Forelimb muscle (tissue), 1 donor: ENCODE measurements at places on chromosomes 5 and 9.

DNA sequence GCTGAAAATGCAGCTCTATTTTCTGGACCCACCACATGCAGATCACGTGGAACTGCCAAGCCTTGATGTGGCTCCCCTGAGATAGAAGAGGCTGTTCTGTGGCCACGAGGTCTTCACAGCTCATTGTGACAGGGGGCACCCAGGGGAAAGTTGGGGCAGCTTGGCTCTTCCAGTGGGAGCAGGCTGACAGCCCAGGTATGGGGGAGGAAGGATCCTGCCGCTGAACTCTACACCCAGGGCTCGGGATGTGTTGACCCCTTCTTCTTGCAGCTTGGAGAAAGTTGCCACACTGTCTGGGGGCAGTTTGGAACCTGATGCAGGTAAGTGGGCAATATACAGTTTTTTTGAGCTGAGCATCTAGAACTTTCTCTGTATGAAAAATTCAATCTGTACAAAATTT is 133.6 kb upstream of the PITX1 start:
- DNase-seq: no peak

- DNase-seq: no peak
Observed at GRCh38 chr5:137989419-137989818, 43.5 kb downstream of the FAM13B start.

- DNase-seq: no peak
Observed at GRCh38 chr9:110890416-110890815, 147.9 kb downstream of the LPAR1 start.

- no peak for DNase-seq
Observed at GRCh38 chr5:110064603-110065268, 375.0 kb downstream of the MAN2A1 start.

DNA sequence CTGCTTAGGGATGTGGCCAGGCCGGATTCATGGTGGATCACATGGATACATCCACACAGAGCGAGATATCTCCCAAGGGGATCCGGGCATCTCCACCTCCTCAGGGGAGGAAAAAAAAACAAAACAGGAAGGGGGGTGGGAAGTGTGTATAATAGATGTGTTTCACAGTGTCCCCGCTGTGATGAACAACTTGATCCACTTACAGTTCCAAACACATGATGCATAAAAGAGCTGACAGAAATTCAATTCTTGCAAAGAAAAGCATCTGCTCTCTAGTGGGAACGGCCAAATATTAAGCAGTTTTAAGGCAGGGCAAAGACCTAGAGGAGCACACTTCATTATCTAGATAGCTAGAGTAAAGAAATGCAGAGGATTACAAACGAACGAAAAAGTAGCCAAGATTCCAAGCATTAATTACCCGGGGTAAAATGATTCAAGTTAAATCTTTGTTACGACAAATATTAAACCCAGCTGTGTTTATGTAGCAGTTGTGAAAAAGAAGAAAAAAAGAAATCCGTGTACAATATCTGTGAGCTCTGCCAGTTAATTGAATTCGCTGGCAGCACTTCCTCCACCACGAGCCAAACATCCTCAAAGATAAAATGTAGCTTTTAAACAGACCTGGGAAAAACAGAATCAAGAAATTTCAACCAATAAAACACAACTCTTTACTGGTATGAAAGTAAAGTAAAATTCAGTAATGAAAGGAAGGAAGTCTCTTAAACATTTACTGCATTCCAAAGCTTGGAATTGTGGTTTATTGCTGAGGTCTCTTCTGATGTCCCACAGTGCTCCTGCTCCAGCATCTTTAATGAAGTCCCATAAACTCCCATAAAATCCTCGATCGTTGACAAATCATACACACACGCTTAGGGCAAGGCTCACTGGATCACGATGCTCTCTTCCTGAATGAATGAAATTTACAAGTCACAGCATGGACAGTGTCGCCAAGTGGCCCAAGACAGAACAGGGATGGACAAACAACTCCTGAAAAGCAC is 213.0 kb downstream of the CRB2 start:
- peak; percentile 38 for DNase-seq

- no peak for DNase-seq
Observed at GRCh38 chr9:83473488-83473971, 64.7 kb downstream of the FRMD3 start.

- DNase-seq: no peak
Observed at GRCh38 chr5:172065431-172066065, 59.1 kb upstream of the FBXW11 start.

DNA sequence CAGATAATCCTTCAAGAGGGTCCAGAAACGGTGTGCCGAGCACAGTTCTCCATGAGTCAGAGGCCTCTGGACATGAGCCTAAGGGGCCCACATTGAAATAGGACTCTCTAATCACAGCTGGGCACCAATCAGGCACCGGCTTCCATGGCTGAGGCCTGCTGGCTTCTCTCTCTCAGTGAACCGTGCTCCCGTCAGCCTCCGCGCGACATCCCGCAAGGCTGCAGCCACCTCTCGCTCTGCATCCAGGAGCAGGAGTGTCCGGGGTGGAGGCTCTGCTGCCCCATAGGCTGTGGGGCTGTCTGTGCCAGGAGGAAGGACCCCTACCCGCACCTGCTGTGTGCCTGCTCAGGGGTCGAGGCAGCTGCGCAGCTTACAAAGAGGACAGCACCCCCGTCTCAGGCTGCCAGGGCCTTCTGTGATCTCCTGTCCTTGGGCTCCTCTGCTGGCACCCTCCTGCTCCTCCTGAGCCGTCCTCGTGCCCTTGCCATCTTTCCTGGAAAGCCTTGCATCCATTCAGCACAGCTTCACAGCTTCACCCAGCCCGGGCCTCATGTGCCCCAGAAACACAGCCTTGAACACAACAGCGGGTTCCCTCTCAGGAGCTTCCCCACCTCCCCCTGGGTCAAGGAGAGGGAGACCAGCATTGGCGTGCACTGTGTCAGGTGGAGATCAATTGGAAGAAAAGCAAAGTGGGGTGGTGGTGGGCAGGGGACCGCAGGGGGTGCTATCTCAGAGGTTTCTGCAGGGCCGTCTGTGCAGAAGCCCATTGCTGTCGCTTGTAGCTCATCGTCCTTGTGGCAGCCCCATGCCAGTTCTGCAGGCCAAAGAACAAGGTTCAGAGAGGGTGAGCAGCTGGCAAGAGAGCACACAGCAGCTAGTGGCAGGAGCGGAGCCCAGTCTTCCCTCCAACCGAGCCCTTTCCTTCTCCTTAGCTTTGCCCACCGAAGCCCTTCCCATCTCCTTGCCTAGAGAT is 22.8 kb upstream of the FCN1 start:
- DNase-seq: no peak

DNA sequence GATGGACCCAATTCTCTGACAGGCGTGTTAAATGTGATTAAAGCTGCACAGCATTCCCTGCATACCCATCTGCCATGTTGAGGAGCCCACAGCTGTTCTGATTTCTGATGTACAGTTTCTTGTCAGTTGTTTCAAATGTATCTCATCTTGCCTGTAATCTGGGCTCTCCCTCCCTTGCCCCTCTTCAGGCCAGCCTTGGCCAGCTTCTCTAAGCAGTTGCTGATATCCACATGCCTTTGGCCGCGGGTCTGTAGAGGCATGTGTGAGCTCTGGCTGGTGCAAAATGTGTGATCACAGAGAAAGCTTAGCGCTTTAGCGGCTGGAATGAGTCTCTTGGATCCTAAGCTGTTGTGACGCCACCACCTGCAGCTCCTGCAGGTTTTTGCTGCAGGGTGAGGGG is 332.0 kb downstream of the MLLT3 start:
- DNase-seq: no peak

DNA sequence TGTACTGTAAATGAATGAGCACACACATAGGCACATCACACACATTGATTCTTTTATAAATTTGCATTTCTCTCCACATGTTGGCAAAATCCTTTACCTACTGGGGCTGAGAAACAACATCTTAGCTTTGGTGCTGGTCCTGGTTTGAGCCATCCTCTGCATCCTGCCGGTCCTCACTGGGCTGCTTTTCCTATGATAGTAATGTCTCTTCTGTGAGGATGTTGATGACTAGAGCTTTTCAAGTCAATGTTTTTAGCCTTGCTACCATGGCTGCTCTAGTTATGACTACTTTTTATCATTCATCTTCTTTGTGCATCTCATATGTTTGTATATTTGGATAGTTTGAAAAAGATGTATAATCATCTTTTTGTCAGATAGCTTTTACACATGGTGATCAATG is 280.4 kb upstream of the CD180 start:
- DNase-seq: no peak
